ENCODE measurements at places on chromosomes 4 and X.

GRCh38 chr4:182533964-182534363 lies 290.8 kb downstream of the TENM3 start:
- no peak for DNase-seq

- DNase-seq, result no peak
These were observed 254.0 kb downstream of the SNCA start for GRCh38 chr4:89582756-89583505.

DNA sequence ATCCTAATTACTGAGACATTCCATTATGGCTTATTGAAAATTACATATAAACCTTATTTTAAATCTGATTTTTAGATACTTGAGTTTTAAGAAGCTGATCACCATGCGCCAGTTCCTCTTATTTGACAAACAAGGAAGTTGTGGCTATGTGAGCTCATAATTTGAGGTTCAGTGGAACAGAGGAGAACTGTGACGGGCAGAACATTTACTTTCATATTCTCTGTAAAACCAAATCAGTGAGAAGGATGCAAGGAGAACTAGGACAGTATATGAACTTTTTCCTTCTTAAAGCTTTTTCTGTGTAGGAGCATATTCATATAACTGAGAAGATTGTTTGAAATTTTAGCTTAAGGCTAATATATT lies 25.3 kb downstream of the STIM2 start:
- no peak for DNase-seq

DNA sequence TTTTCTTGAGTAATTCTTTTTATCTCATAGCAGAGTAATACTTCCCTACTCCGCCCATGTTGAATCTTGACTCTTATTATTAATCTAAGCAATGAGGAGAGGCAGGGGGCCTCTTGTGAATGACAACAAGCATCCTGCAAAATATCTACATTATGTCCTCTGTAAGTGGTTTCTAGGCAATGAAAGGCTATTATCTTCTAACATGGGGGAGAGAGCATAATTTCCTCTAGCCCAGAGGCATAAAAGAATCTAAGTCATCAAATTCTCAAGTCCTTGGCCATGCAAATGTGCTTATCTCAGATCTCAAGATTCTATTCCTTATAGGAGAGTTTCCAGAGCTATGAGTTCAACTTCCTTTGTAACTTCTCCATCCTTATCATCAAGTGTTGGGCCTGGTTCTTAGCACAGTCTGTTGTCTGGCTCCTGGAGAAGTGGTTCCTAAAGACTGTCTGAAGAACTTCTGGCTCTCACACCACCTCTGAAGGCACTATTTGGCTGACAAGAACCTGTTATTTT lies 423.1 kb upstream of the INTU start:
- no peak for DNase-seq

DNA sequence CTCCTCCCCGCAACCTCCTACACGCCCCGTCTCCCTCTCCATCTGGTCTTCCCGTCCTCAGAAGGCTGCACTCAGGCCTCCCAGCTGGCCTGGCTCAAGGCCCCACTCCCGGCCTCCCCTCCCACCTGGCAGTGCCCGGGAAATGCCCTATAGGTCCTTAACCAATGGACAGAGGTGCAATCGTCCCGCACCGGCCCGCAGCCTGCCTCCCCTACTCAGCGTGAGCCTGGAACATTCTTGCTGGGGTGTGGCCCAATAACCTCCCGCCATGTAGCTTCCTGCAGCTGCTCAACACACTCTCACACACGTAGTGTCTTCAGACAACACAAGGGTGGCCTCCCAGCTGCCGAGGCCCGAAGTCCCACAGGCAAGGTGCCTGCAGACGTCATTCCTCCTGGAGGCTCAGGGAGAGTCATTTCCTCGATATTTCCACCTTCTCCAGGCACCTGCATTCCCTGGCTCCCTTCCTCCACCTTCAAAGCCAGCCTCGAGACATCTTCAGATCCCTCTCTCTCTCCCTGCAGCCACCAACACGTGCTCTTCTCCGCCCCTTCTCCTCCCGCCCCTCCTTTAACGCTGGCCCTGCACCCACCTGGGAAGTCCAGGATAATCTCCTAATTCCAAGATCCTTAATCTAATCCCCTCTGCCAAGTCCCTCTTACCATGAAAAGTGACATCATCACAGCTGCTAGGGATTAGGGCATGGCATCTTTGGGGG lies 56.2 kb downstream of the ADRA2C start:
- no peak for DNase-seq

DNA sequence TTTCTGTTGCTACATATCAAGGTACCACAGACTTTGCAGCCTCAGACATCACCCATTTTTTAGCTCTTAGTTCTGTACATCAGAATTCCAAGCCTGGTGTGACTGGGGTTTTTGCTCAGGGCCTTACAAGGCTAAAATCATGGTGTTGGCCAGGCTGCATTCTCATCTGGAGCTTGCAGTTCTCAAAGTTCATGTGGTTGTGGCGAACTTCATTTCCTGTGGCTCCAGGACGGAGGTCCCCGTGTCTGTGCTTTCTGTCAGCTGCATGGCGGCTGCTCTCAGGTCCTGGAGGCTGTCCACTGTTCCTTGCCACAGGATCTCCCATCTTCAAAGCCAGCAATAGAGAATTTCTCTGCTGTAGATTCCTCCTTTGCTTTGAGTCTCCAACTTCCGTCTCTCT lies 157.4 kb downstream of the STIM2 start:
- no peak for DNase-seq

DNA sequence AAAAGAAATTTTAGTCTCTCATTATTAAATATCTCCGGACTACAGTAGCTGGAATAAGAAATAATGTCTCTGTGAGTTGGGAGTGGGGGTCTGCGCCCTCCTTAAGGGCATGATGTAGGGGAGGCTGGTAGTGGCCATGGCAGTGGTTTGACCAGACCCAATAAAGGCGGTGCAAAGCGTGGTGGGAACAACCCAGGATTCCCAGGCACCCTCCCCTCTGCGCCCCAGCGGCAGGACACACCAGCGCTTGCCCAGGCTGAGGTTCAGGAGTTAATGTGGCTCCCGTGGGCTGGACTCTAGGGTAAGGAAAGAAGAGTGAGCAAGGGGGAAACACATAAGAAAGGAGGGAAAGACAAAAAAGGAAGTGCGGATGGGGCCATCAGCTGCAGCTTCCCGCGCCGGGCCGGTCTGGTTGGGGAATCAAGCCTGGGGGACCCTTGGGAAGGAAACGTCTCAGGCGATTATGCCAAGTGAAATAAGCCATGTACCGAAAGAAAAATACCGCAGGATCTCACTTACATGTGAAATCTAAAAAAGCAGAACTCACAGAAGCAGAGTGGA lies 157.5 kb upstream of the SMIM31 start:
- no peak for DNase-seq

- no peak for DNase-seq
These were observed 121.2 kb upstream of the TET2 start for GRCh38 chr4:105025263-105026017.

- DNase-seq, result no peak
These were observed 169.7 kb downstream of the TMEM47 start for GRCh38 chrX:34487364-34487763.

DNA sequence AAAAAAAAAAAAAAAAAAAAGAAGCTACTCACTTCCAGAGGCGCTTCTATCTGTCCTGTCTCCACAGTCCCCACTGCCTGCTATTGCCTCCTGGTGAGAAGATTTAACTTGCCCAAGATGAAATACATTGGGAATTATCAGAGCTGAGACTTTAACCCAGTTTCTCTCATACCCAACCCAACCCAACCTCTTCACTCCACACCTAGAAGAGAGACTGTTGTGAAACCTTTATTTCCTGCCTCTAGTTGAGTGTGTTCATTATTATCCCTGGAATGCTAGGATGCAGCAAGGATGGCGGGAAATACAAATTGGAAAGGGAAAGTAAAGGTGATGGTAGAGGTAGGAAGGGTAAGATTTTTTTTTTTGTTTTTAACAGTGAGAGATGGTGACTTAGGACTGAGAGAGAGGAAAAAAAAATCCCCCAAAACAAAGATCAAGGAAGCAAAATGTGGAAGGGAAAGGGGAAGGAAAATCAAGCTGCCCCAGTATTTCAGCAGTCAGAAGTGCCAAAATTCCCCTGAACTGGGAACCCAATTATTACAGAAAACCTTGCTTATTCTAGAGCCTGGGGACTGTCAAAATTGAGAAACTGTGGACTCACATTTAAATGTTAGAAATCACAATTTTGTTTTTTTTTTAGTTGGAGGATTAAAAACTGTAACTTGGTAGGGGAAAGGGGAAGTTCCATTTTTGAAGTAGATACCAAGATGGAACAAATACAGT lies 253.0 kb downstream of the PTTG2 start:
- DNase-seq, result no peak

GRCh38 chrX:35380808-35381700 lies 417.1 kb upstream of the MAGEB16 start:
- DNase-seq, result no peak

- DNase-seq, result no peak
These were observed 5.6 kb upstream of the SPRY1 start for GRCh38 chr4:123390846-123391456.

- no peak for DNase-seq
These were observed 174.4 kb downstream of the CAMK2D start for GRCh38 chr4:113587156-113587555.

DNA sequence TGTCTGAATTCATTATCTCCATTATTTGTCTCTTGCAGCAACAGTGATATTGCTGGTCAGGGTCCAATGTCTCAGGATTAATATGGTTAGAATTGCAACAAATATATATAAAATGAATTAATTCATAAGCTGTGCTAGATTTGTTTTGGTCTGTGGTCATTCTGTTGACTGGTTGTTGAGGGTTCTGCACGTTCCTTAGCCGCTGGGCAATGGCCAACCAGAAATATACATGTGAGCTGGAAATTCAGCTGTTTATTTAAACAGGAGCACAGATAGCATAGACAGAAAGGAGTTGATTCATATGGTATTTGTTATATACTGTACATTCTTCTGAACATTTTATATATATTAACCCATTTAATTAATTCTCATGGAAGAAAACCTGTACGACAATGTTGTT lies 100.8 kb downstream of the RPA4 start:
- DNase-seq, result no peak

DNA sequence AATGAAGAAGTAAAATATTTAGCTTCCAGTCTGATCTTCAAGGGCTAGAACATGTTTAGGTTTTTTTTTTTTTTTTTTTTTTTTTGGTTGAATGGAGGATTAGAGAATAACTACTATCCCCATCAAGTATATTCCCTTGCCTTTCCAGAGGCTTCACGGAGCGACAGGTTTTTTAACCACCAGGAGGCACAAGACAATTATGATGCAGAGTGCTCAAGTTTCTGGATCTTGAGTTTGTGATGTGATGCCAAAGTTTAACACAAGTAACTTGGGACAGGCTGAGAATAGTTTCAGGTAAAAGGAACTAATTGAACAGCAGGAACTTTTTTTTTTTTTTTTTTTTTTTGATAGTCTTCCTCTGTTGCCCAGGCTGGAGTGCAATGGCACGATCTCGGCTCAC lies 30.3 kb downstream of the CCNI start:
- no peak for DNase-seq

DNA sequence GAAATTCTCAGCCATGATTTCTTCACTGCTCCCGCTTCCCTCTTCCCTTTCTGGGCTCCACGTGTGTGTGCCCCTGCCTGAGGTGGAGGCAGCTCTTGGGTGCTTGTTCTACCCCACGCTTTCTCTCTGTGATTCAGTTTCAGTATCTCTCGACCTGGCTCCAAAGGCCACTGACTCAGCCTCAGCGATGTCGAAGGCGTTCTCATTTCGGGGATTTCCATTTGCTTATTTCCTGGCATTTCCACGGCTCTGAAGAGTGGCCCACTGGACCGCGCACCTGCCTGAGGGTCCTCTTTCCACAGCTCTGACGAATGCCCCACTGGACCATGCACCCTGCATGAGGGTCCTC lies 52.4 kb downstream of the GAK start:
- DNase-seq, result peak; percentile 78

- DNase-seq, result no peak
These were observed 284.9 kb downstream of the ADGRL3 start for GRCh38 chr4:61485056-61485455.

DNA sequence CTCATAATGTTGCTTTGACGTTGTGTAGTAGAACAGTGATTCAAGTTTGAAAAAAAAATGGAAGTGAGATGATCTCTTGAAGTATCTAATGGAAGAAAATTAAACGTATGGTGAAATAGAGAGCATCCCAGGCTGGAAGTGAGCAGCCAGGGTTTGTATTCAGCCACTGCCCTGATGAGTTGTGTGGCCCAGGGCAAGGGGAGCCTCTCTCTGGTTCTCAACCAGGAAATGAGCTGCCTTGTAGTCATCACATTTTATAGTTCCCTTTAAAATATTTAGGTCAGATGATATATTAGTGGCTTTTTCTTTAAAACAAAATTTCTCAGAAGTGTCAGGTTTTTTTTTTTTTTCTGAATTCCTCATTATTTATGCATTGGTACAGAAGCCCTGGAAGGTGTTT lies 150.3 kb downstream of the GPAT3 start:
- DNase-seq, result no peak

GRCh38 chrX:108331126-108331909 lies 106.9 kb downstream of the COL4A6 start:
- DNase-seq, result no peak

- no peak for DNase-seq
These were observed 7.9 kb downstream of the C4orf17 start for GRCh38 chr4:99518601-99519295.

DNA sequence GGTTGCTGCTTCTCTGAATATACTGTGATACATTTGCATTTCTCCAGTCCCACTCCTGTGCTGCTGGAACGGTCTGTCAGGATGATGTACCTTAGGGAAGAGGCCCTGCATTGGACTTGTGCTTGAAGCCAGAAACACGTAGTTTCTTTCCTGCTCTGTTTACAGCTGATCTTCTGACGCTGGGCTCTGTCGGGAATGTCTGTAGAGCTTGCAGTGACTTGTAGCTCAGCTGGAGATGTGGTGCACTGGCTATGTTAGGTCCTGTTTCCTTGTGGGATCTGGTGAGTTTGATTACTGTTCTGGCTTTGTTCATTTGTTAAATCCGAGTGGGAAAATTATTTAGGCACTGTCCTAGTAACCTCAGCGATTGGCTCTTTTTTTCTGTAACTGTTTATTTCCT lies 137.2 kb upstream of the WDR1 start:
- no peak for DNase-seq

- no peak for DNase-seq
These were observed 59.8 kb upstream of the RELL1 start for GRCh38 chr4:37745946-37746345.

DNA sequence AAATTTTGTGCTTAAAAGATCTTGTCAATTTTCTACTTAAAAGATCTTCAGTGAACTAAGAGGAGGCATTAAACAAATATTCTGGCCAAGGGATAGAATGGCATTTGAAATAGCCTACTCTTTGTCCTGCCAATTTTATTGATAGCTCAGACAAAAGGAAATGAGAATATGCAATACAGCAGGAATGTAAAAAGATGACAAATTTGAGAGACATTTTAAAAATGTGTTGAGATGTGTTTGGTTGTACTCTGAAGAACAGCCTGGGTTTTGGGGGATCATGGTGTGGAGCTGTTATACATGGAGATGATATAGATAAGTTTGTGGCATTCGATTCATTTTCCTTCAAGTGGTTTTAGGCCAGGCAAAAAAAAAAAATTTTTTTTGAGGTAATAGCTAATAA lies 11.6 kb upstream of the MAD2L1 start:
- no peak for DNase-seq

GRCh38 chr4:31114816-31115215 lies 394.6 kb downstream of the PCDH7 start:
- DNase-seq, result no peak

- no peak for DNase-seq
These were observed 210.9 kb downstream of the RTL9 start for GRCh38 chrX:110569506-110569905.
